ENCODE measurements at places on chromosomes 11 and 22.

DNA sequence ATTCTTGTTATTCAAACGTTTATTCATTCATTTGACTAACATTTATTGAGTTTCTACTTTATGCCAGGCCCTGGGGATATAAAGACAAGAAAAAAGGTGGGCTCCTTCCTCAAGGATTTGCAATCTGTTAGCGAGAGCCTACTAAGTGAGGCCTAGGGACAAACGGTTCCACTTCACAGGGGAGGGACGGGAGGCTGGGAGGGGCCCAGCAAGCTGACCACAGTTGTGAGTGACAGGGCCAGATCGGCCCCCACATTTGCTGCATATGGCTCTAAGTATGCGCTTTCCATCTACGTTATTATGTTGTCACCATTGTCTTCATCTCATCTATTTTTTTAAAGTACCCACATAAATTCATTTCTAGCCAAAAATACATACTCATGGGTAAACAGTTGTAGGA, 271.1 kb downstream of the BUD13 start:
- no peak for DNase-seq

GRCh38 chr11:41284354-41284753, 175.1 kb downstream of the LRRC4C start:
- DNase-seq = no peak

GRCh38 chr11:71425860-71426259, 22.3 kb downstream of the DHCR7 start:
- DNase-seq = no peak

- no peak for DNase-seq
Measured at GRCh38 chr11:2805388-2806056, 80.1 kb downstream of the CDKN1C start.

- DNase-seq = no peak
Measured at GRCh38 chr11:100575860-100576717, 111.0 kb upstream of the ARHGAP42 start.

GRCh38 chr22:48941033-48941902, 886.4 kb downstream of the BRD1 start:
- DNase-seq = no peak

GRCh38 chr11:79922641-79923040, 481.8 kb upstream of the TENM4 start:
- no peak for DNase-seq

GRCh38 chr11:93906486-93906885, 56.1 kb upstream of the VSTM5 start:
- DNase-seq = no peak

DNA sequence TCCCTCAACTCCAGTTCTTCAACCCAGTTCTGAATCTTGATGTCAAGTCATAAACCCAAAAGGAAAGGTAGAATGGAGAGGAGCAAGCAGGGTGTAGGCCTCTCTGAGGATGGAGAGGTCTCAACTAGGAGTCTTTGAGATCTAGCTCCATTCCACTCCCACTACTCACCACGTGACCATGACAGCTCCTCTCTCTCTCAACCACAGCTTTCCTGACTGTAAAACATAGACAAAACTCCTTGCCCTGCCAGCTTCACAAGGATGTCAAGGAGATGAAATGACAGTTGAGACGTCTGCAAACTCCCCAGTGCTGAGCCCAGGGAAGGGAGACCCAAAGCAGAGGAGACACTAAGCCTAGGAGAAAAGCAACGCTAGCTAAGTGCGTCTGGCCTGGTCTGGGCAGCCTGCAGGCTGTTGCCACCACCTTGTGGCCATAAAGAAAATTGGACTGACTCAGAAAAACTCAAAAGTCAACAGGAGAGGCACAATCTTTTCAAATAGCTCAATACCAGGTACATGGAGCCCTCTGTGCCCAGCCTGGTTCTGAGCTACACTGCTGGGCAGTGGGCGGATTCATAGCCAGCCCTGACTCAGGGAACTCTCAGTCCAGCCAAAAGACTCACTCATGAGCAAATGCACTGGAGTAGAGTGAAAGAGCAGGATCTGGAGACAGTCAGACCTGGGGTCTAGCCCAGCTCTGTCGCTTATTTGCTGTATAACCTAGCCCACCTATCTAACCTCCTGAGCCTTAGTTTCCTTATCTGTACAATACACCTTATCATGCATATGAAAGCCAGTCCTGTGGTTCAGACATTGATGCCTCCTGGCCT, 3.4 kb downstream of the CLPB start:
- DNase-seq = no peak

- DNase-seq = no peak
Measured at GRCh38 chr11:35090125-35090524, 48.8 kb upstream of the CD44 start.

DNA sequence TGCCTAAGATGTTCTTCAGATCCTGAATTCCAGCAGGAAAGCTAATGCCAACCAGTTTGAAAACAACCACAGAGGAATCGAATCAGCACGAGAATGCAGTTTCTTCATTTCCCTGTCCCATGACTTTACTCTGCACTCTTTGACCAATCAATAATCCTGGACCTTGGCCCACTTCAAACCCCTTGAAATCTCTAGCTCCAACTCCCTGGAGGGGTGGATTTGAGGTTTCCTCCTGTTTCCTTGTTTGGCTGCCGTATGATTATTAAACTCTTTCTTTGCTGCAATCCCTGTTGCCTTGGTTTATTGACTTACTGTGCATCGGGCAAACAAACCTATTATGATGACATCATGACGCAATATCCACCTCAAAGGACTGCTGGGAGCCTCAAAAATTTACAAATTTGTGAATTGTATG, 109.3 kb downstream of the FBXO7 start:
- DNase-seq = no peak

DNA sequence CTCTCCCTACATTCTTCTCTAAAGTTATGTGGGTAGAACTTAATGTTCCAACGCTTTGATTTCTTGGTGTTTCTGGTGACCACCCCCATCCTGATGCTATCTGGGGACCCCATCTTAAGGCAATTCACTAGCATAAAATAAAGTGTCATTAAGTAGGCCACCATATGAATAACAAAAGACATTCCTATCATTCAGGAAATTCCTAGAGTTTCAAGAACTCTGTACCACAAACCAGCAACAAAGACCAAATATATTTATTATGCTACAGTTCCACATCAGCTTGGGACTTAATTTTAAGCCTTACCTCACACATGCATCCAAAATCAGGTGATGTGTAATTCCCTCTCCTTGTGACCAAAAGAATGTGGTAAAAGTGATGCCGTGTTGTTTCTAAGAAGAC, 254.6 kb upstream of the LRRC4C start:
- DNase-seq = no peak

DNA sequence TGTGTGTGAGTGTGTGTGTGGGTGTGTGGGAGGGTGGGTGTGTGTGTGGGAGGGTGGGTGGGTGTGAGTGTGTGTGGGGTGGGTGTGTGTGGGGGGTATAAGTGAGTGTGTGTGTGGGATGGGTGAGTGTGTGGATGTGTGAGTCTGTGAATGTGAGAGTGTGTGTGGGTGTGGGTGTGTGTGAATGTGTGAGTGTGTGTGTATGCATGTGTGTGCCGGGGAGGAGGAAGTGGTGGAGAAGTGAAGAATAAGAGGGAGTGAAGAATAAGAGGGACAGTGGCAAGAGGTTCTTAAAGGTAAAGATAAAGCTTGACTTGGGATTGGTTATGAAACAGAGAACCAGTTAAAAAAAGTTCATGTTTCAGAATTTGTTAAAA, 54.0 kb downstream of the PRR5L start:
- no peak for DNase-seq

DNA sequence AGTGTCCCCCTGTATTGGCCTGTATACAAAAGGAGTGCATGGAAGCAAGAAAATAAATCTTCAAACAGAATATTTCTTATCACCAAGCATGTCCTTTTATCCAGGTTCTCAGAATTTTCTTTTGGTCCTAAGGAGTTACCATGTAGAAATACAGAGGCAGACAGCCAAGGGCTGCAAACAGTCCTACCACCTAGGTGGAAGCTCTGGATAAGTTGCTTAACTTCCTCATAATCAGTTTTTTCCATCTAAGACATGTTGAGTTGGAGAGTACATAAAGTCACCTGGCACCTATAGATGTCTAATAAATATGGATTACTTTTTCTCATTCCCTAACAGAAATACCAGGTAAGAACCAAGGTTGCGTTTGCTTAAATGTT, 57.0 kb upstream of the BLID start:
- DNase-seq = no peak

DNA sequence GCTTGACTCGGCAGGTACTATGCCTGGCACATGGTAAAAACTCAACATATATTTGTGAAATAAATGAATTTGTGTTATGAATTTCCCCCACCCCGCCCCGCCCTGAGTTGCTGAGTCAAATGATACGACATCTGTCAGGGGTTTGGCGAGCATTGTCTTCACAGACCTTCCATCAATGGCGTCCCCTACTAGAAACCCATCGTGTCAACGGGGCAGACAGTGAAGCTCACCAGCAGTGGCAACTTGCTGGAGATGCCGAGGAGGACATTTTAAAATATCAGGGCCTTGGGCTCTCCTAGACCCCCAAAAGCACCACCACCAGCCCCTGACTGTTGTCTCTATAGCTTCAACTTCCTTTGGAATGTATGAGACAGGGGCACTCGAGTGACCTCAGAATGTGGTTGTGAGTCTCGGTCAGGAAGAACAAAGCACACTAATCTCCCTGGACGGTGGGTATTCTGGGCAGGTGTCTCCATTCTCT, 761 bp upstream of the NXF1 start:
- no peak for DNase-seq

- no peak for DNase-seq
Measured at GRCh38 chr11:69250186-69251056, 43.5 kb upstream of the MYEOV start.

- no peak for DNase-seq
Measured at GRCh38 chr11:85976525-85976924, 92.4 kb downstream of the PICALM start.

GRCh38 chr11:2482745-2483144, 37.9 kb downstream of the KCNQ1 start:
- DNase-seq = no peak

- no peak for DNase-seq
Measured at GRCh38 chr22:37279331-37280181, 2.8 kb upstream of the CYTH4 start.

GRCh38 chr22:24398409-24398808, 29.0 kb upstream of the ADORA2A start:
- no peak for DNase-seq

GRCh38 chr11:69304258-69304657, 10.3 kb downstream of the MYEOV start:
- no peak for DNase-seq

DNA sequence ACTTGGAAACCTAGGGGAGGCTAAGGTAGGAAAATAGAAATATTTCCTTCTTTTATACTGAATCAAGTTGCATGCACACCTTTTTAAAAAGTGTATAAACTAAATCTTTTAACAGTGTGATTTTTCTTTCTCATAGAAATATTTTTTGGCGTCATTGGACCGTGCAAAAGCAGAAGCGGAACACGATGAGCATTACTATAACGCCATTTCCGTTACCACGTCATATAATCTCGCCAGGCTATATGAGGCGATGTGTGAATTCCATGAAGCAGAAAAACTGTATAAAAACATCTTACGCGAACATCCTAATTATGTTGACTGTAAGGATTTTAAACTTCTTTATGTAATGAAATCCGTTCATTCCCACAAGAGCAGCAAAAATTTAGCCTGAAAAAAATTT, 13.4 kb downstream of the CTR9 start:
- no peak for DNase-seq

GRCh38 chr22:20406686-20407408, 12.9 kb downstream of the ZNF74 start:
- no peak for DNase-seq

GRCh38 chr22:19046719-19047609, 75.2 kb downstream of the DGCR2 start:
- DNase-seq = no peak

DNA sequence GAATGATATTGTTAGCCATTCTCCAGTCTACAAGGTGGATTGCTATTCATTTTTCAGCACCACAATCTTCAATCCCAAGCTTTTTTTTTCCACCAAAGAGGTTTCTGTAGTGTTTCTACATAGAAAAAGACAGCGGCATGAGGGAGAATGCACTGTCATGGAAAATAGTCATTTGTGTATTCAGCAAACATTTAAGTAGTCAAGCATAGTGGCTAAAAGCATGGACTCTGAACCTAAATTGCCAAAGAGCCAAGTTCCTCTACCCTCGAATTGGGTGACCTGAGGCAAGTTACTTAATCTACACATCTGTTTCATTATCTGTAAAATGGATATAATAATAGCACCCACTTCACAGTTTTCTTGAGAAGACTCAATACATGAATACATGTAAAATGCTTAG, 14.2 kb downstream of the GAS2 start:
- no peak for DNase-seq

GRCh38 chr22:42992886-42993479, 22.0 kb downstream of the PACSIN2 start:
- no peak for DNase-seq

DNA sequence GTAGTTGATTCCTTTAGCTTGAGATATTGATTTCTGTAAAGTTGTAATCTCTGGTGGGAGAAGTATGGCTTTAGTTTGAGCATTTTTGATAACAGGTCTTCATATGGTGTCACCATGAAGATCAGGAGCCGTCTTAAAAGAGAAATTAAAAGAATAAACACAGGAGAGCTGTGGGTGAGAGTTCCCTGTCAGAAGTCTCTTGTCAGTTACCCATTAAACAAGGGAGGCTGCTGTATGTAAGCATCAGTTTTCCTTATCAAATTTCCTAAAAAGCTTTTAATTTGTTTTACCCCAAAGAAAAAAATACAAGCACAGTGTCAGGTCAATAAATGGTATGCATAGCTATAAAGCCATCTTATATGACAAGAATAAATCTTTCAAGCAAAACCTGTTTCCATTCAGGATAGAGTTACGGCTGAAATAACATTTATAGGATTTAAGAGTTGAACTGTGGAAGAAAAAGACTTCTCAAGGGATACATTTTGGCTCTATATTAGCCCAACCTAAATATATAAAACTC, 767.5 kb downstream of the JRKL start:
- DNase-seq = no peak

GRCh38 chr11:270451-271318, 7.5 kb upstream of the NLRP6 start:
- no peak for DNase-seq

All from stimulated activated CD4-positive, alpha-beta T cell treated with anti-CD3 and anti-CD28 coated beads, Interleukin-1b, Interleukin-23, amount 100 ng/mL, for 1 hour (primary cell).